ENCODE measurements at places on chromosomes 13 and 19.

DNA sequence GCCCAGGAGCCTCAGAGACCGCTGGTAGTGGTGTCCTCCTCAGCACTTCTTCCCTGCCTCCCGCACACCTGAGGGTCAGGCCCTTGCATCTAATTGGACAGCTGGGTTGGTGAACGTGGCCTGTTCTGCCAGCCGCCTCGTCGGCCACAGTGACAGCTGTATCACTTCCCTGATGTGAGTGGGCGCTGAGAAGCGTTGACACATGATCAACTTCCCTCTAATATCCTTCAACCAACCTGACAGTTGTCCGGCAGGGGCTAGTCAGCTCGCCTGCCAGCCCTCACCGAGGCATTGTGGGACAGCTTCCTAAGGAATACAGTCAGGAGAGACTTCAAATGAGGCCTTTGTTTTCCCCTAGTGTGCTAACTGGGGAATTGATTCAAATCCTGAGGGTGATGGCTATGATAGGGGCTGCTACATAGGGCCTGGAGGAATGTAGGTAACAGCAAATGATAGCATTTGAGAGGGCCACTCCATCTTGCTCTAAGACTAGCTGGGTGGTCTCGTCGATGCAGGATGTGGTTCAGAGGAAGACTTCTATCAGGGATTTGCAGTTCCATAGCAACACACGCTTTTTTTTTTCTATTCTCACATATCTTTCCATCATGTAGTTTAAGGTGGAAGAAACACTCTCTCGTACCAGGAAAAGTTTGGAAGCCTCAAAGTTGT, 230.8 kb downstream of the TSHZ3 start:
- no peak for DNase-seq

GRCh38 chr13:32645854-32646253, 59.6 kb downstream of the PDS5B start:
- no peak for DNase-seq

- no peak for DNase-seq
These were observed 209.8 kb downstream of the POU4F1 start for GRCh38 chr13:78393286-78394142.

DNA sequence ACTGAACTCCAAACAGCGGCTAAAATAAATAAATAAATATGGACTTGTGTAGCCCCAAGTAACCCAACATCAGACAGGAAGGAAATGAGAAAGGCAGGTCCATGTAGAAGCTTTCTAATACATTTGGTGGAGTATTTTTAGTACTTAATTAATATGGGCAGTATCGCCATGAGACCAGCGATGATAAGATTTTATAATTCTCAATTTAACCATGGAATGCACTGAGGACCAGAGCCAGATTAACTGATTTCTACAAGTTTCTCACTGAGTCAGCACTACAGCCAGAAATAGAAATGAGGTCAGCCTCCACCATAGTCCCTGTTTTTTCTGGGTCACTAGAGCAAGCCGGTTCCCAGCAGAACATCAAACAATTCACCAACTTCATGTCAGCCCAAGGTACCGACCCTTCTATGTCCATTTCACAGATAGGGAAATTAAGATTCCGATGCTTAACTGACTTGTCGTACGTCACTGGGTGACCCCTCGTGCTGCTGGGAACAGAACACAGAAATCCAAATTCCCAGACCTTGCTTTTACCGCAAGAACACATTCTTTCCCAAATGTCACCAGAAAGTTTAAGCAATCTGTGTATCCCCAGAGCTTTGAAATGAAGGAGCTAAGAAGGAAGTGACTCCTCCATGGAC, 90.4 kb downstream of the COL4A1 start:
- no peak for DNase-seq

GRCh38 chr13:97004096-97004876, 10.0 kb upstream of the OXGR1 start:
- no peak for DNase-seq

GRCh38 chr13:65826657-65827056, 1403.5 kb downstream of the PCDH9 start:
- no peak for DNase-seq

DNA sequence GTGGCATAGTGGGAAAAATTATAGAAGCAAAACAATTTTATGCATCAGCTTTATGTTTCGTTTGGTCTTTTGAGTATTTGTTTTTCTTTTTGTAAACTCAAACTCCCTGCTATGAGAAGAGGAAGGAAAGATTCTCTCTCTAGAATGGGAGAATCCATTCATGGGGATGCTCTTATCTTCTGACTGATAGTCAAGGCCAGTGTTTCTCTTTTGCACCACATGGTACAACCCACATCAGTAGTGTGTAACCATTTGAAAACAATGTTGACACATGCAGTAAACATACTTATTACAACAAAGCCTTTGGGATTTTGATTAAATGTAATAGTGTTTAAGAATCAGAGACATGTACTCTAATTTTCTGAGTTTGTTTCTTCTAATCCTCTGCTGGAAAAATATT, 490.5 kb downstream of the MYO16 start:
- no peak for DNase-seq

GRCh38 chr19:39195755-39196154, 1.0 kb upstream of the NCCRP1 start:
- no peak for DNase-seq

GRCh38 chr13:52738719-52739467, 727 bp downstream of the CNMD start:
- no peak for DNase-seq

- no peak for DNase-seq
These were observed 9.5 kb downstream of the DOCK6 start for GRCh38 chr19:11252665-11253355.

DNA sequence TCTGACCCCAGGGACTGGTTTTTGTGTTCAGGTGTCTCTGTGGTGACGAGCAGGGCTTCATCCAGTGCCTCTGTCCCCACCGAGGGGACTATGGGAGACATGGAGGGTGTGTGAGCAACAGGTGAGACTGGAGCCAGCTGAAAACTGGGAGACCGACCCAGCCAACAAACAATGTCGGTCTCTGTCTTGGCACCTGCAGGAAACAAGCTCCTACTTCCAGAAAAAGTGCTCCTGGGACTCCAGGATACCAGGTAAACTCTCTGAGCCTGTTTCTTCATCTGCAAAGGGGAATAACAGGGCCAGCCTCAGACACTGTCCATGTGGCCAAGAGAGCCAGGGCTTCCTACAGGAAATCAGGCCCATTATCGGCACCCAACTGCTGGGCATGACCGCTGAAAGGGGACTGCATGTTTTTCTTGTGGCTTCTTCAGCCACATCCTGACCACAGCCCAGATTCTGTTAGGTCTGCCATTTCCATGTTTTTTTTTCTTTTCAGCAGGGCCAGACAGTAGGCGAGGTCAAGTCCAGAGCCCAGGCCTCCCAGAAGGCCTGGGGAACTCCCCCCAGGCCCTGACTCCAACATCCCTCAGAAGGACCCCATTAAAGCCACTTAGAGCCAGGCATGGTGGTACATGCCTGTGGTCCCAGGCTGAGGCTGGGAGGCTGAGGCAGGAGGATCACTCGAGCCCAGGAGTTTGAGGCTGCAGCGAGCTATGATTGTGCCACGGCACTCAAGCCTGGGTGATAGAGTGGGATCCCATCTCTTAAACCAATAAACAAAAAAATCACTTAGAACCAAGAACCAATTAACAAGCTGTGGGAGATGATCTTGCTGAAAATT, 836 bp upstream of the BST2 start:
- DNase-seq, result no peak

DNA sequence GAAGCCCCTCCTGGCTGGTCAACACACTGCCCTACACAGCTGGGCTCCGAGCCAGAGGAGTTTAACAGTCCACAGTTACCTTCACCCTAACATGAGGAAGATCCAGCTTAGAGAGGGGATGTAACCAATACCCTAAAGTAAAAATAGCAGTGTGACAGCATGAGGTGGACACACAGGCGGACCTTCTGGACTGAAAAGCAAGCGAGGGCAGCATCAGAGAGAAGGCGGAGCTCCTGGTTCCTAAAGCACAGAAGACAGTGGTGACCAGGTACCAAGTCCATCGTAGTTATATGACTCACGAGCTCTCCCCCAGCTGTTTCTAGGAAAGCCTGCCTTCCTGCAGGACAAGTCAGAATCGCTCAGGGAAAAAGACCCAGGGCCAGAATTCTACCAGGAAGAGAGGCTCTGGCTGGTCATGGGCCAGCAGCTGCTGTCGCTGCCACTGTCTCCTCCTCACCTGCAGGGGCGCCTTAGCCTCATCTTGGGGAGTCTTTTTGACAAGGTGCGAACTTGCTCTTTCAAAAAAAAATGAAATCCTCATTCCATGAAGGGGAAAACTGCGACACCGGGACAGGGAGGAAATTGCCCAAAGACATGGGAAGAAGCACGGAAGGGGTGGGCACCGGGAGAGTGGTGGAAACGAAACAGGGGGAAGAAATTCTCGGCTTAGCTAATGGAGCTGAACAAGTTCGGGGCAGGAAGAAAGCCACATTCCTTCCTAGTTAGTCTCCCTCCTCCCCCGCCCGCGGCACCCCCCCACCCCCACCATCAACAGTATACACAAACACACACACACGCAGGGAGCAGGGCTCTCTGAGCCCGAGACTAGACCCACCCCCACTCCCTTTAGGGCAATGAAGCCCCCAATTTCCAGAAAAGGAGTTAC, 1.7 kb downstream of the ELL start:
- no peak for DNase-seq

- DNase-seq, result no peak
These were observed 23.0 kb downstream of the PIN1 start for GRCh38 chr19:9857920-9858746.

GRCh38 chr13:60242043-60242595, 78.4 kb upstream of the DIAPH3 start:
- DNase-seq, result no peak

GRCh38 chr19:13007292-13008045, 12.2 kb downstream of the NFIX start:
- DNase-seq, result no peak

- no peak for DNase-seq
These were observed at the start of gene CEACAM19 for GRCh38 chr19:44671400-44671799. Gene CEACAM19 (plus strand): TSS chr19:44671482. CDS start chr19:44671932, 450 bp downstream.
